Stimulated activated CD4-positive, alpha-beta T cell treated with anti-CD3 and anti-CD28 coated beads, Interleukin-2, amount 100 ng/mL, for 24 hours (primary cell): ENCODE measurements at places on chromosomes 13 and 19.

DNA sequence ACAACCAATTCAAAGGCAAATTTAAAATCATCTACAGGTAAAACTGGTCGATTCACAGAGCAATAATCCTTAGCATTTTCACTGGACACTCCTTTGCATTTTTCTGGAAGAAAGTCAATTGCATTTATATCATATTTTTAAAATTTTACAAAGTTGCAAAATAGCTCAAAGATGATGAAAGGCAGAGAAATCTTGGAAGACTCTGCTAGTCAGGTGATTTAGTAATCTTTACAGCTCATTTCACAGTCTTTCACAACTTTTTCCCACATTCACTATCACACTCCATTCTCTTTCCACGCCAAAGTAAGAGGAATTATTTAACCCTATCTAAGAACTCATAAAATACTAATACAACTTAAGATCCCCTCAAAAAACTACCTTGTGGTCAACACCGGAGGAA lies 1063.8 kb downstream of the EFNB2 start:
- no peak for DNase-seq

- no peak for DNase-seq
Observed at GRCh38 chr13:68551701-68552522, 1321.8 kb upstream of the PCDH9 start.

DNA sequence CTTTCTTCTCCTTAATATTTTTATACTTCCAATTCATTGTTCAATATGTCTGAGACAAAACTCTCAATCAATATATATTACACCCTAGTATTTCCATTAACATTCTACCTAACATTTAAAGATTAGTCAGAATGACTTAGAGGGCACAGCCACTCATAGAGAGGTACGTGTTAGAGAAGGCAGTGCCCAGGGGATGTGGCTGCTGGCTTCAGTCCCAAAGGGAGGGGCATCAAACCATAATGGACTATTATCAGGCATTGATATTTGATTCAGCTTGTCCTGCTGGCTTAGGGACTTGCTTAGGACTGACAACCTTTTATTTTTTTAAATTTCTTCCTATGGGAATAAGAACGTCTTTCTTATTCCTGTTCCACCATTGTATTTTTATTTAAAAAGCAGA lies 1392.0 kb upstream of the ATXN8OS start:
- DNase-seq, result no peak

DNA sequence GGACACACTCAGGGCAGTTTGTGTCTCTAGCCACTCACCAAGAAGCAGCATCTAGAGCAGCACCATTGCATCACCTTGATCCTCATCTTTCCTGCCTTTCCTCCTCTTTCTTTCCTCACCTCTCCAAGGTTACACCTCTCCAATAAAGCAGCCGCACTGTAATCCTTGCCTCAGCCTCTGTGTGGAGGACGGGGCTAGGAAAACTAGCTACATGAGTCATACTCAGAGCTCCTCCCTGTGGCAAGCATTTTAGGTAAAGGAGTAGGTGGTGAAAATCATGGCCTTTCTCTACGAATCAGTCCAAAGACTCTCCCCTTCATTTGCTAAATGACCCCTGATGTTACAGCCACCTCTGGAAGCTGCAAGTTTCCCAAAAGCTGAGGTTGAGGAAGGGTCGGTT lies 108.9 kb downstream of the DNAJC15 start:
- DNase-seq, result no peak

- no peak for DNase-seq
Observed at GRCh38 chr19:28736528-28736927, 476.4 kb downstream of the UQCRFS1 start.

DNA sequence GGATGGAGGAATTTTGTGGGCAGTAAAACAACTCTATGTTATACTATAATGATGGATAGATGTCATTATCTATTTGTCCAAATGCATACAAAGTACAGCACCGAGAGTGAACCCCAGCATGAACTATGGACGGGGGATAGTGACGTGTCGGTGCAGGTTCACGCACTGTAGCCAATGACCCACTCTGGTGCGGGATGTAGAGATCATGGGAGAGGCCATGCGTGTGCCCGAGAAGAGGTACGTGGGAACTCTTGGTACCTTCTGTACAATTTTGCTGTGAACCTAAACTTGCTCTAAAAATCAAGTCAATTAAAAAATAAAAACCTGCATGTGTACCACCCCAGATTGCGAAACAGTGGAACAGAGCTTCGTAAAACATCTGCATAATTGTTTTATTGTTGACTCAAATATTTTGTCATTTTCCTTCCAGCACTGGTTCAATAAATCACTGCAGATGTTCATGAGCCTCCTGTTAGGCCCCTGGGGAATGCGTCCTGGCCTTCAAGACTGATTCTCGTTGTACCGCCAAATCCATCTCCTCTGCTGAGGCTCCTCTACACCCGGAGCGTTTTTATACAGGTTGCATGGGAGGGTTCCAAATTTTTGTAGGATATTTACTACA lies 30.9 kb downstream of the COL4A1 start:
- no peak for DNase-seq

GRCh38 chr13:110274687-110275086 lies 32.3 kb downstream of the COL4A1 start:
- no peak for DNase-seq

DNA sequence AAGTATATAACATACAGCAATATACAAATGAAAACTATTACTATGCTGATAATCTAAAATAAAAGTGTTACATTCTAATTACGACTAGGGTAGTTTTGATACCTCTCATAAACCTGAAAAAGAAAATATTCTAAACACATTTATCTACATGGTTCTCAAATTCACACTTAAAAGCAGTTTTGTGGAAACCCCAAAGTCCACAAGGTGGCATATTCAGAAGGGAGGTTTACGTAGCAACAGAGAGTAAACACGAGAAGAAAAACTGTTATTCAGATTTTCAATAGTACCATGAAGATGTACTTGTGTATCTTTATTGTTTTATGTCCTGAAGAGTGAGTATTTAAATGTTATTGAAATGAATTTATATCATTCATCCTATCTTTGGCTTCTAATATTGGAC lies 275.9 kb upstream of the KLHL1 start:
- DNase-seq, result no peak

- DNase-seq, result no peak
Observed at GRCh38 chr19:3608750-3609322, 2.2 kb upstream of the TBXA2R start.

- no peak for DNase-seq
Observed at GRCh38 chr13:35957241-35957731, 173.9 kb downstream of the DCLK1 start.

DNA sequence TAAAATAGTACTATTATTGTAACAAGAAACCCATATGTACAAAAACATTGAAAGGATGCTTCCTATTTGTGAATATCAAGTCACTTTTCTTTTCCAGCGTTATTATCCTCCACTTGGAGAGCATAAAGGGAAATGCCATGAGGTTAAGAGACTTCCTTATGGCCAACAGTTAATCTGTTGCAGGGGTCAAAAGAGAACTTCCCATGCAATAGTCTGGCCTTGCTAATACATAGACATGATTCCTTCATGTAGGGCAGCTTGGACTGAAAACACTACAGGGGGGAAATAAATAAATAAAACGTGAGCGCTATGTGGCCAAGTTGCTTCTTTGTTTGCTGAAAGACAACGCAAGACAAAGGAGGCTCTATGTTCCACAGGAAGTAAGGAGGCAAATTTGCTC lies 269.1 kb upstream of the EDNRB start:
- DNase-seq, result no peak

GRCh38 chr19:46218160-46218559 lies 11.4 kb upstream of the IGFL1 start:
- peak; percentile 47 for DNase-seq

DNA sequence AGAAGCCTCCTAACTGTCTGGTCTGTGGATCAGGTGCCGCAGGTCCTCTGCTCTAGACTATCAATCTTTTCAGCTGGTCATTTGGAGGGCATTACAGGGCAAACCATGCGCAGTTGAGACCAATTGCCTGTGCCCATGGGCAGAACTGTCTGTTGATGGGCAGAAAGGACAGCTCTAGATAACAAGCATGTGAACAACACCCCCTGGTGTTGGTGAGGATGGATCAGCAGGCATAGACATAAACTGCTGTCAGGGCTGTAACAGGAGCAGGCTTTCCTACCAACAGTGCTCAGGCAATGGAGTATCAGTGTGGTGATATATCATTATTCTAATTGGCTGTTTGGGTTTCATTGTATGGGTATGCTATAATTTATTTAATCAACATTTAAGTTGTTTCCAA lies 104.7 kb upstream of the KL start:
- no peak for DNase-seq

GRCh38 chr19:10565028-10565566 lies 713 bp downstream of the KRI1 start:
- peak; percentile 67 for DNase-seq

GRCh38 chr19:1651568-1652291 lies 685 bp downstream of the TCF3 start:
- peak; percentile 48 for DNase-seq

DNA sequence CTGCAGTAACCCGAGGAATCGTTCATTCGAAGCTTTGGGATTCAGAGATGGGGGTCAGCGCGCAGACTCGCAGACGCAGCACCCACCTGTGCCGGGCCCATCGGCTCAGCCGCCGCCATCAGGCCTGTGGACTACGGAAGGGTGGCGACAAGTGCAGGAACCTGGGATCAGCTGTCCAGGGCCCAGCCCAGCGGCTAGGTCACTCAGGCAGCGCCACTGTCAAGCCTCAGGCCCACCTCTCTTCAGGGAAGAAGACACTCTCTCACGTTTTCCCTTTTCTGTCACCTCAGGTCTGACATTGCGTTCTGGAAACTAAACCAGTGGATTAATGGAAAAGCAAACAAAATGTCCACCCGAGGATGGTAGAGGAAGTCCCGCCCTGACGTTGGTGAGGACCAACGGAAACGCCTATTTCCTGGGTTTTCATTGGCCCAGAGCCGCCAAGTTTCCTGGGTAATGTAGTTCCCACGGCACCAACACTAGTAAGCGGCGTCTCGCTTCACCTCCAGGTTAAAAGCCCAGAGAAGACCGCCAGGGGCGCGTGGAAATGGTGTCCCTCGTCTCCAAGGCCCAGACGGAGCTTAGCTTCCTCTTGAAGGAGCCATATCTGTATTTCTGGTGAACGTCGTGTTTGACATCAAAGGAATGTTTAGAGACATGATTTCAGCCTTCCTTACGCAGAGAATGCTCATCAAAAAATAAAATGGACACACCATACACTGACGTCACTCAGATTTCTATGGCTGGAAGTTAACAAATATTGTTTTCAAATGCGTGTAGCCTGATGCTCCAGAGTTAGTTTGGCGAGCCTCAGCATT lies at the start of gene ZNF772:
Gene ZNF772 (minus strand): TSS at position 376 of the 818 bp plus-strand sequence. CDS start 257 bp downstream, at position 119.
- DNase-seq, result peak; percentile 91

- no peak for DNase-seq
Observed at GRCh38 chr13:29936956-29937355, 86.5 kb upstream of the UBL3 start.

GRCh38 chr13:75103976-75104375 lies 378.0 kb downstream of the TBC1D4 start:
- DNase-seq, result no peak

DNA sequence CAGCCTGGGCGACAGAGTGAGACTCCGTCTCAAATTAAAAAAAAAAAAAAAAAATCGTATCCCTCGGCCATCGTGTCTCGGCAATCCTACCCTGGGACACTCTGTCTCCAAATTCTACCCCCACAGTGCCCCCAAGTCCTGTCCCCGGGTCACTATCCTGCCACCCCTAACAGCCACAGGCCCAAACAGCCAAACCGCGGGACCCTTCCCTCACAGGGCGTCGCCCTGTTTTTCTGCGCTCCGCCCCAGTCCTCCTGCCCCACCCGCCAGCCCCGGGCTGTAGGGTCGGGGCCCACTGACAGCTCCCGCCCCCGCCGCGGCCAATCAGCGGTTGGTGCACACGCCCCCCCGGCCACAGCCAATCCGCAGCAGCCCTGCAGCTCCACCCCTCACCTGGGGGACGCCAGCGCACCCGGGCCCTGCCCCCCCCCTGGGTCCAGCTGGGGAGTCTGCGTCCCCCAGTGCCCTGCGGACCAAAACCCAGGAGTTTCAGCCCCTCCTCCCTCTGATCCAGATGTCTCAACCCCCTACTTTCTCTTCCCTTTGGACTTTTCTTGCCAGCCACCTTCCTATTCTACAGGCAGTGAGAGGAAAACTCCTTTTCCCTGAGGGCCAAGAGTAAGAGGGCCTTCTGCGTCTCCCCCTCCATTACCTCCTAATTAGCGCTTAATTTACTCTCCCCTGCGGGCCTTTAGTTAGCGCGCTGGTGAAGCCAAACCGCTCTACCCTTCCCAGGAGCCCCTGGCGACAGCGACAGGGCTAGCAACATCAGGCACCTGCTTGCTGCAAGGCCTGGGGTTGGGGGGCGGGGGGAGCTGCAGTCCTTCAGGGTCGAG lies 1.5 kb upstream of the BCAT2 start:
- peak; percentile 60 for DNase-seq

DNA sequence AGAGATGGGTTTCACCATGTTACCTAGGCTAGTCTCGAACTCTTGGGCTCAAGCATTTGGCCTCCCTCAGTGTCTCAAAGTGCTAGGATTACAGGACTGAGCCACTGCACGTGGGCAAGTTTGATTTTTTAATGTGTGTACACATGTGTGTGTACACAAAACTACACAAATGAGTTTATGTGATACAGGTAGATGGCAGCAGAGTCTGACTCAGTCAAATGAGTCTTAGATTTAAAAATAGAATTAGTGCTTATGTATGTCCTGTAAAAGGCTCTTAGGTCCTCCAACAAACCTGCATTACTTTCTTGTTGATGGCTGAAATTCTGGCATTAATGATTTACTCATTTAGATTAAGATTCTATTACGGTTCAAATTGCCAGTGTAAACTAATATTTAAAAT lies 293.7 kb downstream of the PCDH17 start:
- no peak for DNase-seq

GRCh38 chr13:27188239-27188638 lies 16.6 kb upstream of the USP12 start:
- no peak for DNase-seq

GRCh38 chr19:3450796-3451411 lies 29.4 kb downstream of the SMIM24 start:
- DNase-seq, result no peak

DNA sequence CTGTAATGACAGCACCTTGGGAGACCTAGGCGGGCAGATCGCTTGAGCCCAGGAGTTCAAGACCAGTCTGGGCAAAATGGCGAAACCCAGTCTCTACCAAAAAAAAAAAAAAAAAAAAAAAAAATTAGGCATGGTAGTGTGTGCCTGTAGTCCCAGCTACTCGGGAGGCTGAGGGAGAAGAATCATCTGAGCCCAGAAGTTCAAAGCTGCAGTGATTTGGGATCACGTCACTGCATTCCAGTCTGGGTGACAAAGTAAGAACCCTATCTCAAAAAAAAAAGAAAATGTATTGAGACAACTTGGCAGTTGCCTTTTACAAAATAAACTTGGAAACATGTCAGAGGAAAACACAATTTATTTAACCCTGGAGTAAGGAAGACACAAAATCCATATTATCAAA lies 26.8 kb downstream of the RBM26 start:
- no peak for DNase-seq

GRCh38 chr19:34327851-34328250 lies 37.1 kb upstream of the GPI start:
- DNase-seq, result no peak

- no peak for DNase-seq
Observed at GRCh38 chr13:79779761-79780160, 298.8 kb downstream of the NDFIP2 start.
